ENCODE measurements at places on chromosomes 7 and 10.
A peak's percentile ranks its signal among the peaks of the same experiment; 100 is the strongest.

DNA sequence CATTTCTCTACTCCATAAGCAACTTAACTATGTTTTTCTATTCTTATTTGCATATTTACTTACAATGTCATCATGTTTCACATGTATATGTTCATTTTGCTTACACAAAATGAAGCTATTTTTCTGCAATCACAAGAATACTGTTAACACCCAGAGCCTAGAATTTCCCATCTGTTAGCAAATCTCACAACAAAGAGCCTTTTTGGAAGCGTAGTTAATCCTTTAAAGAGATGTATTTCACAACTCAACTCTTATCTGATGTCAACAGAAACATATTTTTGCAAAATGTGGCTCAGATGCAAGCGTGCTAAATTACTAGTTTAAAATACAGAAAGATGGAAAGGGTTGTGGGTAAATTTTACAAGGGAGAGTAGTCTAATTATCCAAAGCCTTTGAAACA lies 110.6 kb upstream of the COL1A2 start:
- no peak for DNase-seq

- no peak for DNase-seq
These were observed 39.6 kb downstream of the CLEC2L start for GRCh38 chr7:139562961-139563565.

GRCh38 chr7:98553666-98554065 lies 63.4 kb upstream of the NPTX2 start:
- DNase-seq = no peak

DNA sequence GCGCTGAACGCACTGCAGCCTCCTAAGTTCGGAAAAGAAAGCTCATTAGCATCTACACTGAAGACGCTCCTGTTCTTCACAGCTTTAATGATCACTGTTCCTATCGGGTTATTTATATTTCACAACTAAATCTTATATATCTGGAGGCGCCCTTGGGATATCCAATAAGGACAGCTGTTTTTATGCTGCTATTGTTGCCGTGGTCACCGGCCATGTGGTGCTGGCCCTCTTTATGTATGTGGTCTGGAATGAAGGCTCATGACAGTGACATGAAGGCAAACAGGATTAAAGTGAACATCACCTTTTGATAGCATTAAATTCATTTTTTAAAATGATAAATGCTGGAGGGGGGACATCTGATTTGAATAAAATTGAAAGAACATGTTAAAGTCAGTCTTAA lies 8.8 kb downstream of the BLVRA start:
- no peak for DNase-seq

- DNase-seq = no peak
These were observed 28.2 kb downstream of the MTERF1 start for GRCh38 chr7:91852263-91852741.

DNA sequence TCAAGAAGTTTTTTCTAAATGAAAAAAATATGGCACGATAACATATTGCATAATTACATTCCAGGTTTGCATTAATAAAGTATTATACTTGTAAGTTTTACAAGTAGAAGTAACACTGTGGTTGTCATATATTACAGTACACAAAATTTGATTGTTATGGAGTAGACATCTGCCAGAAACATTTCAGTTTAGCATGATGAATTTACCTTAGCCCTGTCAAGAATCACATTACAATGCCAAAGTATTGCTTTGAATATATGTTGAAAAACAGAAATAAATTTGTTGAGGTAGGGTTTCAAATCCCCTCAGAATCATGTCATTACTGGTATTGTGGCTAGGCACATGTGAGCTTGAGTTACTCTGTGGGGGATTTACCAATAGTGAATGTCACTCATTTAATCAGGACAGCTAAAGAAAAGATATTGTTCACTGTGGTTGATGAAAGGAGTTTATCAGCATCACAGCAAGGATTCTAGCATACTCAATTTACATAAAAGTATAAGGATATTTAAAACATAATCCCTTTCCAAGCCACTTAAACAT lies 112.1 kb downstream of the MDFIC start:
- no peak for DNase-seq

DNA sequence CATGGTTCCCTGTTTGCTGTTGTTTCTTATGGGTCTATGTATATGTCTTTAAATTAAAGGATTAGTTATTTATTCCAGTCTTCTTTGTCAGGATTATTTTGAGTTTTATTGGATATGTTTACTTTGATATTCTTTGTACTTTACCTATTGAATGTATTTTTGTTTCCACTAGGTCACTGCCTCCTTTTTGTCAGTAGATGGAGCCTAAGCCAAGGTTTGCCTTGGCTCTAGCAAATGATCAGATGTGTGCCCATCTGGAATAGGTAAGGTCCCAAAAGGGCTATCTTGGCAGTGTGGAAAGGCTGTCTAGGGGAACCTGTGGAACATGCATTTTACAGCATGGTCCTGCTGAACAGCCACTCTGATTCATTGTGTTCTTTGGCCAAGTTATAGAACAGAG lies 337.3 kb upstream of the GHITM start:
- no peak for DNase-seq

- DNase-seq = no peak
These were observed 647.1 kb upstream of the ZWINT start for GRCh38 chr10:57008189-57008588.

- no peak for DNase-seq
These were observed 166.9 kb upstream of the SLC13A1 start for GRCh38 chr7:123366626-123367025.

DNA sequence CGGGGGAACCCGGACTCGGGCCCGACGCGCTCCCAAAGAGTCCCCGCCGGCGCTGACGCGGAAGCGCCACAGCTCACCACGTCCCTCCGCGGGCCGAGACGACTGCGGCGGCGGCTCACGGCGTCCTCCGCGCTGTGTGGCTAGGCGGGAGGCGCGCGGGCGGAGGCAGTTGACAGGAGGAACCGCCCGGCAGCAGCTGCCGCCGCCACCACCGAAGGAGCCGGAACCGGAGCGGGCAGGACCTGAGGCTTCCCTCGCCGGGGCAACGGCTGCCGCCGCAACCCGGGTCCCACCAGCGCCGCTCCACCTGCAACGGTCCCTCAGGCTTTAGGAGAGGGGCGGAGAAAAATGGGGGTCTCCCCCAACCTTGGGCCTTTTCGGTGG lies 334 bp downstream of the ZNF800 start:
- DNase-seq = peak; percentile 58

DNA sequence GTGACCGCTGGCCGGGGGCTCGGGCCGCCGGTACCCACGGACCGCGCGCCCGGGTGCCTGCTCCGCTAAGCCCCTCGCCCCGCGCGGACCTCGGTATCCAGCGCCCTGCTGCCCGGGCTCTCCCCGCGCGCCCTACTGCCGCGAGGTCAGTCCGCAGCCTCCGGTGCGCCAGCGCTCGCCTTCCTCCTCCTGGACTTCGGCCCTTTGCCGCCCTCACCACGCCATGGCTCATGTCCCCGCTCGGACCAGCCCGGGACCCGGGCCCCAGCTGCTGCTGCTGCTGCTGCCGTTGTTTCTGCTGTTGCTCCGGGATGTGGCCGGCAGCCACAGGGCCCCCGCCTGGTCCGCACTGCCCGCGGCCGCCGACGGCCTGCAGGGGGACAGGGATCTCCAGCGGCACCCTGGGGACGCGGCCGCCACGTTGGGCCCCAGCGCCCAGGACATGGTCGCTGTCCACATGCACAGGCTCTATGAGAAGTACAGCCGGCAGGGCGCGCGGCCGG lies 483 bp downstream of the GDF10 start:
- DNase-seq = no peak

- DNase-seq = no peak
These were observed 24.2 kb upstream of the MGMT start for GRCh38 chr10:129442866-129443265.

- DNase-seq = no peak
These were observed 207.8 kb downstream of the DIP2C start for GRCh38 chr10:481628-482027.

- DNase-seq = no peak
These were observed 177.6 kb upstream of the NAMPT start for GRCh38 chr7:106462365-106462859.

DNA sequence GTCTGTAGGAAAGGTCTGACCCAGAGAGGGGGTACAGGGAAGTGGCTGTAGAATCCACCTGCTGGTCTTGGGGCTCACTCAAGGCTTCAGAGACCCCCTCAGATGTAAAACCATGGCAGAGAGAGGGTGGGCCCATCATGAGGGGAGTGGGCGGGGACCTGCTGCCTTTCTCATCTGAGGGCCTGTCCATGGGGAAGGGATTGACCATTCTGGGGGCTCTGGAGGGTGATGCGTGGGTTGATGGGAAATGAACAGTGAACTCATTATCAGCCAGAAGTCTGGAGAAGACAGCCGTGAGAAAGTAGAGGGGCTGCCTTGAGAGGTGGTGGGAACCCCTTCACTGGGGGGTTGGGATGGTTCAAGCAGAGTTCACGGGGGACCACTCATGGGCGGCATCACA lies 66.8 kb downstream of the MINDY4 start:
- DNase-seq = no peak

- DNase-seq = no peak
These were observed 97.3 kb upstream of the SP4 start for GRCh38 chr7:21330462-21331178.

GRCh38 chr10:60209874-60210570 lies 179.7 kb downstream of the ANK3 start:
- no peak for DNase-seq

- no peak for DNase-seq
These were observed 193.7 kb upstream of the CSTF2T start for GRCh38 chr10:51892965-51893658.

- DNase-seq = no peak
These were observed 228.8 kb downstream of the EXOC4 start for GRCh38 chr7:133481676-133482075.

- no peak for DNase-seq
These were observed 322.7 kb downstream of the CRPPA start for GRCh38 chr7:16098585-16099179.

DNA sequence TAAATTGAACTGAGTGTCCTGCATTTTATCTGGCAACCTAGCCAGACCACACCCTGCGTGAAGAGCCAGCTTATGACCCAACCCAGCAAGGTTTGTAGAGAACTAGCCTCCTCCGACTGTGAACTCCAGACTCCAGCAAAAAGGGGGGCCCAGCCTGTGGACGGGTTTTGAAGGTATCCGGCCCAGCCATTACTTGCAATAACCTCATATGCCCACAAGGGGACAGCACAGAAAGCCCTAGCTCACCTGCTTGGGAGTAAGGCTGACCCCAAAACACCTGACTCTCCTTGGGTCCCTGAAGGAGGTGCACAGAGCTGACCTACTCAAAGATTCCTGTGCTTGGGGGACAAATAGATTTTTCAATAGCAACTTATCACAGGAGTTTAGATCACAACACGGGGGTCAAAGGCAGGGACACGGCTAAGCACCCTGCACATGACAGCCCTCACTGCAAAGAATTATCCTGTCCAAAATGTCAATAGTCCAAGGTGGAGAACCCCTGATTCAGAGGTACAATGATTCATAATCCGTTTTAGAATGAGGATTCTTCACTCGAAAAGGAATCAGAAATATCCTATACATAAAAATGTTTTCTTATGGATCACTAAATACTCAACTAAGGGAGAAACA lies 4.6 kb downstream of the TRPV6 start:
- DNase-seq = no peak

- no peak for DNase-seq
These were observed 2.3 kb upstream of the GSTO1 start for GRCh38 chr10:104252368-104252767.

DNA sequence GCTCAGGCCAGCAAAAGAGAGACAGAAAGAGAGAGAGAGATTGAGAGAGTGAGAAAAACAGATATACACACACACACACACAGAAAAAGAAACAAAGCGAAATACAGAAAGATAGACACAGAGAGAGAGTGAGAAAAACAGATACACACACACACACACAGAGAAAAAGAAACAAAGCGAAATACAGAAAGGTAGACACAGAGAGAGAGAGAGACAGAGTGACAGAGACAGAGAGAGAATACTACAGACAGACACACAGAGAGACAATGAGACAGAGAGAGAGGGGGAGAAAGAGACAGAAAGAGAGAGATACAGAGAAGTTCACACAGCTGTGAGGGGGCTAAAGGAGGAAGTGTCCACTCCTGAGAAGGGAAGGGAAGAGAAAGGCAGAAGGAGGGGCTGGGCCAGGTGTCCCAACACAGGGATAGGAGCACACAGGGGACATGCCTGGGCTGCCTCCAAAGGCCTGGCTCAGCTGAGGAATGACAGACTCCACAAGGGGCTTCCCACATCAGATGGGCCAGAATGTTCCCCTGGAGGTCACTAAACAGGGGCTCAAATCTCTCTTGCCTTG lies 4.3 kb downstream of the GCK start:
- no peak for DNase-seq

DNA sequence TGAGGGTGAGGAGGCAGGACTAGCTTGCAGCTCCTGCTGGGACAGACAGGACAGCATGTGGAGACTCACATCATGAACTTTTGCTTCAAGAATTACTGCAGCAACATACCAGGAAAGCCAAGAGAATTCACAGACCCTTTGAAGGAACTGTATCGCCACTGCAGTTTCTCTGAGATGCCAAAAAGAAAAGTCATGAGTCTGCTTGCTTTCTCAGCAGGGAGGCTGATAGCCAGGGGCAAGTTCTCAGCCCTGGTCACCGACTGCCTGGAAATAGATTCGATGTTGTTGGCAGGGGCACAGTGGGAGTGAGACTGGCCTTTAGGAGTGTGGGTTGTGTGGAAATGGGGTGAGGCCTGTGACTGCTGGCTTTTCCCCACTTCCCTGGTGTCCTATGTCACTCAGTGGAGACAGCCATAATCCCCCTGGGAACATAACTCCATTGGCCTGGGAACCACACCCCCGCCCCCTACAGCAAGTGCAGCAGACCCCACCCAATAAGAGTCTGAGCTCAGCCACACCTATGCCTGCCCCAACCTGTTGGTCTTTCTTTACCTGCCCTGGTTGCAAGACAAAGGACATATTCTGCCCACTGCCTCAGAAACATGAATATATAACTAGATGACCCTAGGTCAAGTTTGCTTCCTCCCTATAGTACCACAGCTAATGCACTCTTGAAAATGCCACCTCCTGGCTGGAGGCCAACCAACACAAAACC lies 1.6 kb upstream of the SAMD9 start:
- DNase-seq = no peak

- no peak for DNase-seq
These were observed 66.1 kb downstream of the MCMBP start for GRCh38 chr10:119806334-119807130.

- DNase-seq = no peak
These were observed 86.5 kb upstream of the NPVF start for GRCh38 chr7:25314731-25315267.

DNA sequence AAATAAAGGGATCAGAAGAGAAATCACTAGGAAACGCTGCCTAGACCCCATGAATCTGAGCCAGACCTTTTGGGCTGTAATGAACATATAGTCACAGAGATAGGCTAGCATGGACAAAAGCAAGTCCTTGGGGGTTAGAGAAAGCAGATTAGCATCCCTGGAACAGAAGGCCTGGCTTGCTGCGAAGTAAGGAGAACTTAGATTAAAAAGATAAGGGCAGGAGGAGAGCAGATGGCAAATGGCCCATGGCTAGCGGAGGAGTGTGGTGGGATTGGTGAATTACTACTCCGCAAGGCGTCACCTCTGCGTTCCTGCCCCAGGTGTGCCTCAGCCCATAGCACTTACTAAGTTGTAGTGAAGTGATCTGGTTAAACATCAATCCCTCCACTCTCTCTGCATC lies 92.3 kb upstream of the ZNF438 start:
- DNase-seq = no peak

- no peak for DNase-seq
These were observed 495.9 kb upstream of the ANKRD30A start for GRCh38 chr10:36629476-36629875.
